ENCODE measurements at places on chromosomes 5 and 9. TPM values are rescaled to one million over a fixed set of nuclear protein-coding genes. Genes with fewer than 3 reads are reported as not detected.

Gene DOCK8
- total RNA-seq: 1.9 TPM

Gene ANXA1
- 176 TPM for total RNA-seq

Gene ADAMTS16
- 1.7 TPM for total RNA-seq

Gene AGXT2
- not detected for total RNA-seq

Gene STKLD1
- total RNA-seq: 4.1 TPM

Gene BARX1
- not detected for total RNA-seq

Gene CFAP77
- total RNA-seq: not detected

Gene CCNO
- 5.3 TPM for total RNA-seq

Gene TOMM5
- total RNA-seq: 252 TPM

Gene RBM27
- total RNA-seq: 21.4 TPM

Gene ZNF346
- 33.9 TPM for total RNA-seq

- no peak for DNase-seq
- H3K36me3 ChIP-seq: no peaks in the 10 kb centered on the region
- no peaks in the 10 kb centered on the region for H3K4me1 ChIP-seq
- no peak overlapping the region for H3K27ac ChIP-seq
- H3K4me3 ChIP-seq: no peak overlapping the region
These were observed 33.6 kb downstream of the PRRT1B start for GRCh38 chr9:131578731-131579504.

DNA sequence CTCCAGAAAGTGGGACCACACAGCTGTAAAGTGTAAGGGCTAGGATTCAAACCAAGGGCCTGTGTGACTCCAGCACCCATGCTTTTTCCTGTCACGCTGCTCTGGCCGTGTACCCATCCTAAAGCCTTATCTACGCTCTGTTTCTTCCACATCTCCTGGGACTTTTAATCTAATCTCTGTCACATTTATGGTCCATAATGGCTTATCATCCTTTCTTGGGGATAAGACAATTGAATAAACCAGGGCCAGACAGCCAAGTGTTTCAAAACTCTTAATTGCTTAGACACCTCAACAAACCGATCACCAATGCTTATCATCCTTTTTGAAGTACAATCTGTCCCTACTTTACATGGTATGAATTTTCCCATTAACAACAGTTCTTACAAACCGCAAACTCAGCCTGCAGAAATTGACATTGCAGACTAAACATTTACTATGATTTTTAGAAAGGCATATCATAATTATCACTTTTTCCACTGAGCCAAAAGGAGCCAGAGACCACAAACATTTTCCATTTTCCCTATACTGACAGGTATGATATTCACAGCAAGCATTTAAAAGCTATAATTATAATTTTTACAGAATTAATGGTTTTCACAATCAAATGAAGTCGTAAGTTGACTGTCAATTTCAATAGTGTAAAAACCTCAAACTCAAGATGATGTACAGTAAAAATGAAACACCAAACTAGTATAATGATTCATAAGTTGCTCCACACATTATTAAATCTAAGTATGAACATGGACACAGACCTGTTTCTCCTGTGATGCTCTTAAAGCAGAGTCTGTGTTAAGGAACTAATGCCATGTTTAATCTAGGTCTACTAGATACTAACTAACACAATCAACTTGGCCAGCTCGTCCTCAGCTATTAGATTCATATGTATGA is 99.5 kb downstream of the FBXW11 start:
- H3K27me3 ChIP-seq: no peaks in the 10 kb centered on the region
- DNase-seq: no peak
- no peaks in the 10 kb centered on the region for H3K4me1 ChIP-seq
- H3K36me3 ChIP-seq: peaks cover 4% of the 10 kb centered on the region

DNA sequence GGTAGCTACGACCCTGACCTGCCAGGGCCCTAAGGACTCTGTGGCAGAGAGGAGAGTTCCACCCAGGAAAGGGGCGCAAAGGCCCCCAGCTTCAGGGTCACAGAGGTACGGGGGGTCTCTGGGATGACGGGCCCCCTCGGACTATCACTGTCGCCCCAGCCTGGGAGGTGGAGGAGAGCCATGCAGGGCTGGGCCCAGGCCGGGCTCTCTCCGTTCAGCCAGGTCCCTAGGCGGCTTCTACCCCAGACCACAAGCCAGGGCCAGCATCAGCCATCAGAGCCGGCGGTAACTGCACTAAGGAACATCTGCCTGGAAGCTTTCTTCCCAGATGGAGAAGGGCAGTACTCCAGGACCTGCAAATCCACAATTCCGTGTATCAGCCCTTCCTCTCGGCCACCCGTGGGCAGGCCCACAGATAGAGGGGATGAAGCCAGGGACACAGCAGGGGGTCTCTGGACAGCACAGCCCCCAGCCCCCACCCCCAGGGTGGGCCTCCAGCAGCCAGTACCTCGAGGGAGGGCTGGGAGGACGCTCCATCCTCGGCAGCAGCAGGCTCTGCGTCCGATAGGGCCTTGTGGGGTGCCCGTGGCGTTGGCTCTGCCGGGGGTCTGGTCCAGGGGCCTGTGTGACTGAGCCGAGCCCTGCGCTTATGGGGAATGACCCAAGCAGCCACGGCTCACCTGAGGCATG is 38.4 kb downstream of the NACC2 start:
- no peak overlapping the region for H3K4me3 ChIP-seq
- no peaks in the 10 kb centered on the region for H3K36me3 ChIP-seq
- H3K4me1 ChIP-seq: peaks cover 17% of the 10 kb centered on the region

GRCh38 chr9:16475996-16476395 is 394.5 kb downstream of the BNC2 start:
- H3K4me1 ChIP-seq: no peaks in the 10 kb centered on the region
- H3K27me3 ChIP-seq: no peaks in the 10 kb centered on the region
- no peak overlapping the region for H3K4me3 ChIP-seq

DNA sequence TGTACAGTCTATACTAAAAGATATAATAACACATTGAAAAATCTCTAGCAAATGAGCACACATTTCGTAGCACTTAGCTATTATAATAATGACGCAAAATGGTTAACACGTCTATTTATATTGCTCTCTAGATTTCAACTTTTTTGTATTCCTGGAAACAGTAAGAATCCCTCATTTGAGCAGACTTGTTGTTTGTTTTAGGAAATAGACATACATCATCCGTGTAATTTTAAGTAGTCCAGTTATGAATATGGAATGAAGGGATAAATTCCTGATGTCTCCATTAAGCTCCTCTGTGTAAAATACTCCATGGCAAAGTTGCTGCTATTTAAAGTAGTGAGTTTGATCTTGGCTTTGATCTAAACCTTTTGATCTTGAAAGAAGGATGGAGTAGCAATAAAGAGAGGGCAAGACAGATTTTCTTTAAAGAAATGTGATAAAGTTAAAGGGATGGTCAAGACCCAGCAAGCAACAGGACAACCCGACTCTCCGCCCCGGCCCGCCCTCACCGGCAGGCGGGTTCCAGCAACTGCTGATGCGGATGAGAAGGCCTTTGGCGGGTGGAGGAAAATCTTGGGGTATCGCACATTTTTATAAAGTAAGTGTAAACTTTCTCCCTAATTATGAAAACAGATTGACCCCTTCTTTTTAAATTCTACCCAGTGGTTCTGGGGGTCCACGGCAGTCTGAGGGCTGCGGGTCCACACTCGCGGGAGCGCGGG is 277.4 kb downstream of the AOPEP start:
- H3K27me3 ChIP-seq: no peaks in the 10 kb centered on the region
- peak overlapping the region; percentile 73 for H3K4me3 ChIP-seq
- peaks cover 33% of the 10 kb centered on the region for H3K4me1 ChIP-seq
- peak overlapping the region; percentile 65 for H3K27ac ChIP-seq
- peak; percentile 51 for DNase-seq
- no peaks in the 10 kb centered on the region for H3K36me3 ChIP-seq

DNA sequence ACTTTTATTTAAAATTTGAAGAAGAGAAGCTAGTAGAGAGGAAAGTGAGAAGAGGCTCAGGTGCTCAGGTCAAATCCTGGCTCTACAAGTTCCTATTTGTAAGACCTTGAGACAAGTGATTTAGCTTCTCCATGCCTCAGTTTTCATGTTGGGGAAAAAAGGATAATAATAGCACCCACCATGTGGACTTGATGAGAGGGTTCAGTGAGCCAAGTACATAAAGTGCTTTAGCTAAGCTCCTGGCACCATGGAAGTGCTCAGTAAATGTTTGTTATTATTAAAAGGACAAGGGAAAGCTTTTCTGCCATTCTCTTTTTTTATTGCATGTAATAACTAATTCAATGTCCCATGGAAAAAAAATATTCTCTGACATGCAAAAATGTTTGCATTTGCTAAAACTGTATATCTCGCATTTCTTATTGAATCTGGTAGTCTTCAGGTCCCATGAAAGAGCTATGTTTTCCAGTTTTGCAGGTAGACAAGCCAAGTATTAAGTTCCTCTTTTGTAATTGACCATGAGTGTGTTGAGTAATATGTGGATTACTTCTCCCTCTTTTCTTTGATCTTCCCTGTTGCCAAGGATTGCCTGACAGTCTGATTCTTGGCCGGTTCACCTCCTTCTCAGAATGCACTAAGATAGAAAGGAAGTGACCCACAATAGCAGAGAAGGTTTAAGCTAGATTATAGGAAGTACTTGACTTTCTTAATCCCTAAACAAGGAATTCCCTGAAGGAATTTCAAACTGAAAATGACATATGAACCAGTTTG is 45.6 kb upstream of the TRIM32 start:
- no peaks in the 10 kb centered on the region for H3K27me3 ChIP-seq
- no peak overlapping the region for H3K4me3 ChIP-seq
- no peaks in the 10 kb centered on the region for H3K36me3 ChIP-seq
- no peaks in the 10 kb centered on the region for H3K4me1 ChIP-seq

GRCh38 chr5:116135344-116135743 is 50.5 kb downstream of the COMMD10 start:
- no peak for DNase-seq
- H3K27ac ChIP-seq: no peak overlapping the region
- H3K27me3 ChIP-seq: no peaks in the 10 kb centered on the region
- H3K36me3 ChIP-seq: no peaks in the 10 kb centered on the region
- no peaks in the 10 kb centered on the region for H3K4me1 ChIP-seq

DNA sequence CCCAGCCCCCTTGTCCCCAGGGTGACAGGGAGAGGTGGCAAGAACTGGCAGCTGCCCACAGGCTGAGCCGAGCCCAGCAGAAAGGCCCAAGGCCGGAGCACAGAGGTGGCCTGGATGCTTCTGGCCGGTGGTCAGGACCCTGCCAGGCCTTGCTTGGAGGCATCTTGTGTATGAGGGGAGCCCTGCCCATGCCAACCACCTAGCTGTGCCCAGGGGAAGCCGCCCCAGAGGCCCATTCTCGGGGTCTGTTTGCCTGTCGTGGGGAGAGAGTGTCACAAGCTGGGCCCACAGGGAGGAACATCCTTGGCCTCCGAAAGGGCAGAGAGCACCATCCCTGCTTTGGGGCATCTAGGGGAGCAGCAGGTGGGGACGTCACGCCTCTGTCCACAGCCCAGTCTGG is 10.0 kb downstream of the NKD2 start:
- H3K27ac ChIP-seq: no peak overlapping the region
- no peaks in the 10 kb centered on the region for H3K4me1 ChIP-seq
- DNase-seq: no peak
- no peaks in the 10 kb centered on the region for H3K27me3 ChIP-seq
- H3K36me3 ChIP-seq: no peaks in the 10 kb centered on the region

- H3K27me3 ChIP-seq: no peaks in the 10 kb centered on the region
- DNase-seq: no peak
- no peaks in the 10 kb centered on the region for H3K4me1 ChIP-seq
- no peaks in the 10 kb centered on the region for H3K36me3 ChIP-seq
- no peak overlapping the region for H3K4me3 ChIP-seq
- H3K27ac ChIP-seq: no peak overlapping the region
These were observed 106.8 kb downstream of the WNK2 start for GRCh38 chr9:93290495-93291434.

GRCh38 chr5:75412111-75412990 is 75.3 kb downstream of the HMGCR start:
- H3K4me1 ChIP-seq: no peaks in the 10 kb centered on the region
- no peaks in the 10 kb centered on the region for H3K27me3 ChIP-seq
- no peak for DNase-seq
- H3K4me3 ChIP-seq: no peak overlapping the region
- no peaks in the 10 kb centered on the region for H3K36me3 ChIP-seq
- no peak overlapping the region for H3K27ac ChIP-seq

- peaks cover 23% of the 10 kb centered on the region for H3K4me1 ChIP-seq
- no peak overlapping the region for H3K27ac ChIP-seq
- no peak for DNase-seq
These were observed 89.2 kb upstream of the ZNF462 start for GRCh38 chr9:106773750-106774149.

DNA sequence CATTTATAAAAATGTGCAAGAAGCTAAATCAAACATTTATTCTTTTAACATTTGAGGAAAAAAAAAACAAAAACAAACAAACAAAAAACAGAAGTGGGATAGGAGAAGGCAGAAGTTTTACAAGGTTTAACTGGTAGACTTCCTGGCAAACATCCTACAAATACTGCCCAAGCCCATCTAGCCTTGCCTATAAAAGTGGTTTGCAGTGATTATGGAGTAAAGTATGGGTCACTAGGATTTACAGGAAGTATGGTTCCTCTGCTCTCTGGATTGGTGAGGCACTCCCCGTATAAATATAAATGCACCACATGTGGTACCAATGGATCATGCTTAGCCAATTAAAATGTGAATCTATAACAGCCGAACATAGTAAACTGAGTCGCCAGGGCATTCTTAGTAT is 291.9 kb downstream of the EDIL3 start:
- no peaks in the 10 kb centered on the region for H3K36me3 ChIP-seq
- peaks cover 21% of the 10 kb centered on the region for H3K4me1 ChIP-seq
- DNase-seq: peak; percentile 57
- peak overlapping the region; percentile 27 for H3K27ac ChIP-seq

- no peaks in the 10 kb centered on the region for H3K27me3 ChIP-seq
- peak; percentile 30 for DNase-seq
- H3K4me3 ChIP-seq: no peak overlapping the region
- no peaks in the 10 kb centered on the region for H3K36me3 ChIP-seq
These were observed 139.4 kb upstream of the SLC12A2 start for GRCh38 chr5:127944125-127944524.

DNA sequence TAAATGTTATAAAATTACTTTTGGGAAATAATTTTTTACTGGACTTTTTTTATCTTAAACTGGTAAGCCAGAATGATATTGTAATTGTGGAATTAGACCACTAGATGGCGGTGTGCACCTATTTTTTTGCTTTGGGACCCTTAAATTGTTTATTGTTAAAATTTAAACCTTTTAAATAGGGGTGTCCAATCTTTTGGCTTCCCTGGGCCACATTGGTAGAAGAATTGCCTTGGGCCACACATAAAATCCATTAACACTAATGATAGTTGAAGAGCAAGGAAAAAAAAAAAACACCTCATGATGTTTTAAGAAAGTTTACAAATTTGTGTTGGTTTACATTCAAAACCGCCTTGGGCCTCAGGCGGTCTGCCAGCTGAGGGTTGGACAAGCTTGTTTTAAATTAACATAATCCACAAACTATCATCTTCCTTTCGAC is 28.4 kb upstream of the GADD45G start:
- DNase-seq: peak; percentile 48
- H3K4me3 ChIP-seq: no peak overlapping the region
- H3K4me1 ChIP-seq: no peaks in the 10 kb centered on the region
- H3K27me3 ChIP-seq: peaks cover 53% of the 10 kb centered on the region
- no peaks in the 10 kb centered on the region for H3K36me3 ChIP-seq
- no peak overlapping the region for H3K27ac ChIP-seq

- H3K4me1 ChIP-seq: no peaks in the 10 kb centered on the region
- no peaks in the 10 kb centered on the region for H3K36me3 ChIP-seq
- H3K27ac ChIP-seq: no peak overlapping the region
- H3K27me3 ChIP-seq: 0 out of 2 replicates have a peak, but pooled peaks cover under 1% of the 10 kb centered on the region
- H3K4me3 ChIP-seq: no peak overlapping the region
These were observed 77.6 kb downstream of the KIF4B start for GRCh38 chr5:155091063-155091648.

All from PC-3 (cell line).